Midbrain (tissue), 1 donor: ENCODE measurements at places on chromosomes 11 and 22.
A peak's percentile ranks its signal among the peaks of the same experiment; 100 is the strongest.

DNA sequence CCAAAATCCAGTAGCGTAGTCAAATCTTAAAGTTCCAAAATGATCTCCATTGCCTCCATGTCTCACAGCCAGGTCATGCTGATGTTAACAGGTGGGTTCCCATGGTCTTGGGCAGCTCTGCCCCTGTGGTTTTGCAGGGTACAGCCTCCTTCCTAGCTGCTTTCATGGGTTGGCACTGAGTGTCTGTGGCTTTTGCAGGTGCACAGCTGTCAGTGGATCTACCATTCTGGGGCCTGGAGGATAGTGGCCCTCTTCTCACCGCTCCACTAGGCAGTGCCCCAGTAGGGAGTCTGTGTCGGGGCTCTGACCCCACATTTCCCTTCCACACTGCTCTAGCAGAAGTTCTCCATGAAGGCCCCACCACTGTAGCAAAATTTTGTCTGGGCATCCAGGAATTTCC is 132.8 kb downstream of the KCNC1 start:
- no peak for DNase-seq

- no peak for DNase-seq
These were observed 35.6 kb upstream of the TH start for GRCh38 chr11:2207212-2207611.

- DNase-seq = no peak
These were observed 847.1 kb downstream of the FAM181B start for GRCh38 chr11:81886406-81887075.

GRCh38 chr11:121385688-121386087 is 66.4 kb upstream of the SORL1 start:
- no peak for DNase-seq

- no peak for DNase-seq
These were observed 19.1 kb upstream of the XBP1 start for GRCh38 chr22:28819253-28820096.

- DNase-seq = no peak
These were observed 57.5 kb upstream of the PPARA start for GRCh38 chr22:46092670-46093410.

DNA sequence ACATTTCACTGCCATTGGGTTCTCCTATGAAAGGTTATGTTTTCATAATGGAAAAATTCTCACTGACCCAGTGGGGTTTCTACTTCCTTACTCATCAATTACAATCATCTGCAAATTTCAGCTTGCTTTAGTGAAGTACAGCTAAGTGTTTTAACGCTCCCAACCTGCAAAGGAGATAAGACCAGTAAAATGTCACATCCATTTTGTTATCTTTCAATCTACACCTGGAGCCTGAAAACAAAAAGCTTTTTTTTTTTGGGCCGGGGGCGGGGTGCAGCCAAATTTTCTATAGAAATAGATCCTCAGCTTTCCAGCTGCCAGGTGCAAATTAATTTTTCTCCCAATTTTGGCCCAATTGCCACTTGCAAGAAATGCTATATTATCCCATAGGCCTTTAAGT is 40.6 kb downstream of the CADM1 start:
- no peak for DNase-seq

- DNase-seq = no peak
These were observed 8.8 kb upstream of the UBASH3B start for GRCh38 chr11:122646549-122647340.

DNA sequence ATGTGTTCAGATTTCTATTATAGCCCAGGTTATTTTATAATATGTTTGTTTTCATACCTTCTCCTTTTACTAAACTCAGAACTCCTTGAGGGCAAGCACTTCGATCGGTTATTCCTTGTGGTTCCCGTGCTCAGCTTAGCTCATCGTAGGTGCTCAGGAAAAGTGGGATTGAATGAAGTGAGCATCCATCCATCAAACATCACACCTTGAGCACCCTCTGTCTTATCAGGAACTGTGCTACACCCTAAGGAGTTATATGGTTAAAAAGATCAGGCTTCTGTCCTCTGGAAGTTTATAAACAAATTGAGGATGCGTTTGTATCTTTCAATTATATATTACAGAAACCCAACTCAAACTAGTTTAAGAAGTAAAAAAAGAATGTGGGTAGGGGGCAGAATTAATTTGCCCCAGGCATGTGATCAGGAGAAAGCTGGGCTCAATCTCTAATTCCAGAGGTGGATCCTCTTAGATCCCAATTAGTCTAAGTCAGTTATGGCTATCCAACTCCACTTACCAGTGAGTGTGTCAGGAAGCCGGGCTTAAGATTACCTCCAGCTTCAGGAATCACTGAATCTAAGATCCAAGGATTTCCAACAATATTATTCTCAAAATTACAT is 59.9 kb upstream of the RRAS2 start:
- DNase-seq = no peak

DNA sequence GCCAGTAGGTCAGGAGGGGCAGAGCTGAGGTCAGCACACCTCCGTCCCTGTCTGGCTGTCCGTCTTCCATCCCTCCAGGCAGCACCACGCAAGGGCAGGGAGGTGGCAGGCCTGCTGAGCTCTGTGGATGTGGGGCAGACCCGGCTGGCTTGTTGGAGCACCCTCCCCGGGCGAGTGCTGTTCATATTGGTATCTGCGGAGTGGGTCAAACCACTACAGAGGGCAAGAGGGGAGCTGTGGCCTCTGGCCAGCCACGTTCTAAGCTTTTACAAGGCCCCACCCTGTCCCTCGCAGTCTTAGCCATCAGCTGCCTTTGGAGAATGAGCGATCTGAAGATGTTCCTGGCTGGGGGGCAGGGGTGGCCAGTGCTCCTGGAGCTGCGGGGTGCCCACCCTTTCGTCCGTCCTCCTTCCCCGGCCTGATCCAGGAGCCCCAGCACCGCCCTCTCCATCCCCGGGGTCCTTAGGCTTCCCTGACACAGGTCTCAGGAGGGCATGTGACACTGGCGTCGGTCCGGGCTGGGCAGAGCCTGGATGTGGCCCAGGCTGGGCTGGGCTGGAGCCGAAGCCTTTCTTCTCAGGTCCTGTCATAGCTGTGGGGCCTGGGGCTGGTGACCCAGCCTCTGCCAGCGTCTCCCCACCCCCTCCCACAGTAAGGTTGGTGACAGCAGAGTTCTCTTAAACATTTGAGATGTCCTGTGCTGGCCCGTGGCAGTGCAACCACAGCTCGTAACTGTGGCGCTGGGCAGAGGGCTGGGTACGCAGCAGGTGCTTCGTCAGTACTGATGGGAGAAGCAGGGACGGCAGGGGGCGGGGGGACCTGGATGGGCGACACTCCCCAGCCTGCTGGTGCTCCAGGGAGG is 31.7 kb upstream of the GRAMD4 start:
- peak; percentile 24 for DNase-seq

GRCh38 chr11:74532501-74533246 is 39.1 kb upstream of the LIPT2 start:
- no peak for DNase-seq

DNA sequence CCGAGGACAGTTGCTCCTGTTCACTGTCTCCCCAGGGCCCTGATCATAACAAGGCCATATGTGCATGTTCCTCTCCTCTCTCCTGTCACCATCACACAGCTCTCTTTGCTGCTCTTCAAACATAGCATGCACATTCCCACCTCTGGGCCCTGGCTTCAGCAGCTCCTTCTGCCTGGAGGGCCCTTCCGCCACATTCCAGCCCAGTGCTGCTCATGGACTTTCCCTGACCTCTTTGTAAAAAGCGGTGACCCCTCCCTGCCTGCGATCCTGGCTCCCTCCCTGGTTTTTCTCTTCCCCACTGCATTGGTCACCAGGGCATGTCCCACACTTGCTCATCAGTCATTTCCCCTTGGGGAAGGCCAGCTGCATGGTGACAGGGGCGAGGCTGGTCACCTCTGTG is 98.2 kb downstream of the MYO18B start:
- DNase-seq = no peak

DNA sequence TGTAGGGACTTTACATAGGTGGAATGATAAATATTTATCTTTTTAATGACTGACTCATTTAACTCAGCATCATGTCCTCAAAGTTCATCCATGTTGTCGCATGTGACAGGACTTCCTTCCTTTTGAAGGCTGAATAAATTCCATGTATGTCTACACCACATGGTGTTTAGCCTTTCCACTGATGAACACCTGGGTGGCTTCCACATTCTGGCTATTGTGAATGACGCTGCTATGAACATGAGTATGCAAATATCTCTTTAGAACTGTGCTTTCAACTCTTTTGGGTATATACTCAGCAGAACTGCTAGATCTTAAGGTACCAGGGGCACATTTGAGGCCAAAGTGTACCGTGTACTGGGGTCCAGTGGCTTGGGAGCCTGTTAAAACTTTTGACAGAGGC is 24.1 kb downstream of the LARGE1 start:
- DNase-seq = no peak

DNA sequence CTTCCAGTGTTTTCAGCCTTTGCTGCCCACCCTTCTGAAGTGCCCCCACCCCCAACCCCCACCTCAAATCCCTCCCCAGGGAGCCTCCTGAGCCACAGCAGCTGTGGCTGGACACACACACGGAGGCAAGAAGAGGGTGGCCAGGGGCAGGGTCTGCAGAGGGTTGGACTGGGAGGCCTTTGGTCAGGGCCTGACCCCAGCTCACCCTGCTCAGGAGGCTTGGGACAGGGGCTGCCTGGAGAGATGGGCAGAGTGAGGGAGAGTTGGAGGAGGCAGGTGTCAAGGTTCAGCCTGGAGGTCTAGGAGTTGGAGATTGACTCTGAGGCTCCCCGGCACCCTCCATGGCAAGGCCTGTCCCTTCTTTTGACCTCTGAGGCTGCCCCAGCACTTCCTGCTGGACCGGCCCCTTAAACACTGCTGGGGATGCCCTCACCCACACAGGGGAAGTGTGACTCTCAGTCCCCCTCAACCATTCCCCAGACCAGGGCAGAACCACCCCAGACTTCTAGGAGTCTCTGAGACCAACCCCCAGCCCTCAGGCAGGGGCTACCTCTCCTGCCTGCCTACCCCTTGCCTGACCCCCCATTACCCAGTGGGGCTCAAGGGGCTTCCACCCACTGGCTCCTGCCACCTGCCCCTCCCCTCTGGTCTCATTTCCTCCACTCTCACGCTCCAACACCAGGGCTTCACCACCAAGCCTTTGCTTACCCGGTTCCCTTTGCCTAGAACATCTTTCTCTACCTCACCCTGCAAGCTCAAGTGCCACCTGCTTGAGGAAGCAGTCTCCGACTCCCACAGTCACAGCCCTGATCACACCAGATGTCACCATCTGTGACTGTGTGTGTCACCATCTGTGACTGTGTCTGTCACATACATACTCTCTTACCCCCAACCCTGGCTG is 8.6 kb downstream of the ARAP1 start:
- no peak for DNase-seq

DNA sequence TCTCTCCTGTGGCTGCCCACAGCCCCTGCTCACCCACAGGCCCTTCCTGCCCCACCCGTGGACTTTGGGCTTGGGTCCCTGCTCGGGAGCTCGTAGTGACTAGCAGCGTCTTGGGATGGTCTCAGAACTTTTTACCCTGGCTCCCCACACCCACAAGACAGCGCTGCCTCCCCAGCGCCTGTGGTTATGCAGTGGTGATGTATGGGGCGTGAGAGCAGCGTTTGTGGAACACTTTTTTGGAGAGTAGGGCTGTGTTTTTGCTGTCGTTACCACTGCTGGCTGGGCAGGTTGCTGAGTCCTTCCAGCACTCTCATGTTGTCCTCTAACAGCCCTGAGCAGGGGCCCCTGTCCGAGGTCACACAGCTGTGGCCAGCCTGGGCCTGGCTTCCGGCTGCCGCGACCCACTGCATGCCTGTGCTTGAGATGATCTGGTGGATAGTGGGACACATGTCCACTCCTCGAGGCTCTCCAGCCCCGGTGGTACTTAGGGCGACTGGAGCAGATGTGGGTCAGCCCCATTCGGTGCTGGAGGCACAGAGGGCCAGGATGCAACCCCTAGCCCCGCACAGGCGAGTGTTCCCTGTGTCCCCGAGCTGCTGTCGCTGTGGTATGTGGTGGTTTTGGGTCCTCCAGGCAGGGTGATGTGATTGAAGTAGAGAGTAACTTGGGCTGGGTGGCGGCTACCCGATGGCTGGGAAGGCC is 7.1 kb upstream of the GRAMD4 start:
- no peak for DNase-seq

GRCh38 chr11:3929649-3930048 is 74.2 kb downstream of the STIM1 start:
- DNase-seq = no peak

- DNase-seq = no peak
These were observed 12.3 kb upstream of the CYP2D6 start for GRCh38 chr22:42142771-42143461.

GRCh38 chr11:132005887-132006286 is 635.5 kb downstream of the NTM start:
- DNase-seq = no peak

- no peak for DNase-seq
These were observed 8.1 kb upstream of the UCP2 start for GRCh38 chr11:73990730-73991129.

GRCh38 chr11:130246738-130247137 is 68.0 kb downstream of the ZBTB44 start:
- no peak for DNase-seq

- DNase-seq = no peak
These were observed 19.7 kb upstream of the IFT27 start for GRCh38 chr22:36795633-36796032.
